ENCODE measurements at places on chromosomes 1 and 21. TPM values are rescaled to one million over a fixed set of nuclear protein-coding genes. Genes with fewer than 3 reads are reported as not detected.
A peak's percentile ranks its signal among the peaks of the same experiment; 100 is the strongest.

Gene C8A
- total RNA-seq: not detected

Gene SIM2
- not detected for total RNA-seq

Gene RYR2
- 0.05 TPM for total RNA-seq

Gene SPATA46
- not detected for total RNA-seq

Gene FCRL1
- total RNA-seq: not detected

Gene KCNE2
- total RNA-seq: not detected

Gene LAMB3
- total RNA-seq: 0.38 TPM

Gene WDR64
- total RNA-seq: 0.13 TPM

Gene RASSF5
- total RNA-seq: 216 TPM

Gene GSTM4
- total RNA-seq: 3.7 TPM

Gene PROX1
- total RNA-seq: 0.13 TPM

Gene CRNN
- not detected for total RNA-seq

Gene KRTAP19-1
- not detected for total RNA-seq

Gene S100A2
- 1.2 TPM for total RNA-seq

Gene OR6K3
- not detected for total RNA-seq

Gene GPA33
- 0.45 TPM for total RNA-seq

Gene OR1C1
- total RNA-seq: not detected

DNA sequence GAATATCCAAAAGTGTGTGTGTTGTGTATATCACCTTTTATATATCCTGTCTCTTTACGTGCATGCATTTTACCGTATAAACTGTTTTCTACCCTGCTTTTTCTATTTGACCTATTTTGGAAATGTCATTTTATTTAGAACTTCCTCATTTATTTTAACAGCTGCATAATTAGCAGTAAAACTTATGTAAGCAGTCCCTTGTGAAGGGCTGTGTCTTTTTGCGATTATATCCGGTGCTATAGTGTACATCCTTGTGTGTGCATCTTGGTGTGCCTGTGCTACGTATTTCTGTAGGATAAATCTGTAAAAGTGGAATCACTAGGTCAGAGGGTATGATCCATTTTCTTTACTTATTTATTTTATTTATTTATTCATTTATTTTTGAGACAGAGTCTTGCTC lies 7.2 kb downstream of the LGALS8 start:
- DNase-seq: no peak

DNA sequence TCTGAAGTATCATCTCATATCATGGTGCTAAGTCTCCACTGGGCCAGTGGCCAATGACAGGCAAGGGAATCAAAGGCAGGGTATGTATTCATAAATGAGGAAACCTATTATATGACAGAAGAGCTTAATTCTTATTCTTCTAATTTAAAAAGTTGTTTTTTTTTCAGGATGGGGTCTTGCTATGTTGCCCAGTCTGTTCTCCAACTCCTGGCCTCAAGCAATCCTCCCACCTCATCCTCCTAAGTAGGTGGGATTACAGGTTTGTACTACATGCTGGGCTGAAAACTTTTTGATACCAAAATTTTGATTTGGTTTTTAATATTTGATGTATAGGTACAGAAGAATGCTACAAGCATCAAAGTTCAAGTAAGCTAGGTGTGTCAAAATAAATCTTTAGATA lies 35.0 kb downstream of the ATP8B2 start:
- DNase-seq: no peak

GRCh38 chr1:84836145-84836544 lies 56.9 kb downstream of the LPAR3 start:
- no peak for DNase-seq

- DNase-seq: no peak
Observed at GRCh38 chr21:29827236-29827635, 112.6 kb downstream of the GRIK1 start.

GRCh38 chr1:150476754-150477153 lies 10.5 kb upstream of the TARS2 start:
- no peak for DNase-seq

GRCh38 chr1:56150441-56151215 lies 428.7 kb downstream of the PLPP3 start:
- DNase-seq: no peak

GRCh38 chr1:85484264-85484663 lies 19.3 kb upstream of the DDAH1 start:
- no peak for DNase-seq

- no peak for DNase-seq
Observed at GRCh38 chr1:5885471-5886139, 106.6 kb downstream of the NPHP4 start.

- DNase-seq: no peak
Observed at GRCh38 chr1:173916667-173917066, 460 bp downstream of the SERPINC1 start.

GRCh38 chr1:206590025-206590758 lies 22.1 kb downstream of the EIF2D start:
- DNase-seq: peak; percentile 59

DNA sequence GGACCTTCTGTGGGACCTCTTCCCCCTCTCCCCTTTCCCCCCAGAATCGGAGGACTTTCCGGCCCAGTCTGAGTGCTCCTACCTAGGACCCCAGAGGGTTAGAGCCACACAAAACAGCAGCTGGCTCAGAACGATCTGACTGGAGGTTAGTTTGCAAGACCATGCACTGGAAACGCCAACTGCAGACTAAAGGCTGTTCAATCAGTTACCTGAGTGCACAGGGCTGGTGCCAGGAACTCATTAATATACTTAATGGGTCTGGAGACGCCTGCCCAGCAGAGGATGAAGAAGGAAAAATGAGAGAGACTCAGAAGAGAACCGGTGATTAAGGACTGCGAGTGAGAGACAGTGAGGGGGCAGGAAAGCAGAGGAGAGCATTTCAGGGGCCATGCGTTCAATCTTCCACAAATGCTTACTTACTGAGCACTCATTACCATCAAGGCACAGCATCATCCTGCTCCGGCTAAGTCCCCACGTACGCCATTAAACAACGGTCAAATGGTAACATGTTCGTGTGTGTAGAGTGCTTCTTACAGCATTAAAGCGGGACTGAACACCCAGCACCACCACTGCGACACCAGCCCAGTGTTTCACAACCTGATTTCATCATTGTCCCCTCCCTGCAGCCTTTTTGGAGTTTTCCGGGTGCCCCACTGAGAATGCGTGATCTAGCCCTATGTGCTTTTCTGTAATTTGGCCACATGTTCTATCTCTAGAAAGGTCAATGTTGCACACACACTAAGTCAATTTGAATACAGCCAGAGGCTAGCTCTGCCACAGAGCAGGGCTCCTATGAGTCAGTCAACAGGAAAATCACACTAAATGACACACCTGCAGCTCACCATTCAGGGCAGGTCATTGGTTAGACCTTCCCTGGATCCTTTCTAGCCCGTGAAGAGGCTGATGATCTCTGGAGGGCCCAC lies 7.6 kb downstream of the ENO1 start:
- no peak for DNase-seq

DNA sequence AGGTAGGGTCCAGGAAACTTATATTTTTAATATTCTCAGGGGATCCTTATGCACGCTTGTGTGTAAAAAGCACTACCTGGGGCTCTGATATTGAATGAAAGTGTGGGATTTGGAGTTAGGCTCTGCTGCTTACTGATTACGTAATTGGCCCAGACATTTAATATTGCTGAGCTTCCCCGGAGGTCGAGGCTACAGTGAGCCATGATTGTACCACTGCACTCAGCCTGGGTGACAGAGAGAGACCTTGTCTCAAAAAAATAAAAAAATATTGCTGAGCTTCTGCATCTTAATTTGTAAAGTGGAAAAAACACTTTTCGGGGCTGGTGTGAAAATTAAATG lies 62.2 kb upstream of the KIF26B start:
- no peak for DNase-seq

- no peak for DNase-seq
Observed at GRCh38 chr1:203197625-203198024, 11.1 kb upstream of the CHI3L1 start.

- DNase-seq: no peak
Observed at GRCh38 chr1:40556121-40556520, 24.7 kb downstream of the ZNF684 start.

- peak; percentile 59 for DNase-seq
Observed at GRCh38 chr1:167627865-167628641, 2.0 kb upstream of the RCSD1 start.

DNA sequence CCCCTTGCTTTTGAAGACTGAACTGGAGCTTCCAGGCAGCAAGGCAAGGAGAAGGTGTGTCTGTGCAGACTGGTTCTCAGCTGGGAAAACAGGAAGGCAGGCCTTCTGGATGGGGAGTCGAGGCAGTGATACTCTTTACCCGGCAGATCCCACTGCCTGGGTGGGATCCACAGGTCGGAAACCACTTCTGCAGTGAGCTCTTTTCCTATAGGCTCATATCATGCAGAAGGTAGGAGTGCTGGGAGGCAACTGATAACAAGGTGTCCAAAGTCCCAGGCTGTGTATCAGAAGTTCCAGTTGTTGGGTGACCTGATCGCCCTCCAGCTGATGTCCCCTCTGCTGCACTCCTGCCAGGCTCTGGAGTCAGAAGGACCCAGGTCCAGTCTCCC lies 17.1 kb downstream of the ACOT11 start:
- no peak for DNase-seq

- no peak for DNase-seq
Observed at GRCh38 chr1:94327001-94327690, 89.8 kb upstream of the ARHGAP29 start.

GRCh38 chr1:160522622-160523345 lies at the start of gene SLAMF6:
SLAMF6 (minus strand) TSS chr1:160523255; CDS start chr1:160523192, 63 bp downstream.
- peak; percentile 43 for DNase-seq

DNA sequence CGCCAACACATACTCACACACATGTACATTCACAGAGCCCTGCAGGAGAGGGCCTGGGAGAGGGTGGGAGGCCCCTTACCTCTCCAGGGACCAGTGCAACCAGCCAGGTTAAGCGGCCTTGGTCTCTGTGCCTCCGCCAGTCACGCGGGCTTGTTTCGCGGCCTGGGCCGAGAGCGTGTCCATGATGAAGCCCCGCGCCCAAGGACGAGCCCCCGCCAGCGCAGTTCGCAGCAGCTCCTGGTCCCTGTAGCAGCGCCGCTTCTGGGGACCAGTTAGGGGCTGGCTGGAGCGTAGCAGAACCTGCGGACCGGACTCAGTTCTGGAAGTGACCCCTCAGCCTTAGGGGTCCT lies 7.3 kb upstream of the FAM167B start:
- DNase-seq: no peak

DNA sequence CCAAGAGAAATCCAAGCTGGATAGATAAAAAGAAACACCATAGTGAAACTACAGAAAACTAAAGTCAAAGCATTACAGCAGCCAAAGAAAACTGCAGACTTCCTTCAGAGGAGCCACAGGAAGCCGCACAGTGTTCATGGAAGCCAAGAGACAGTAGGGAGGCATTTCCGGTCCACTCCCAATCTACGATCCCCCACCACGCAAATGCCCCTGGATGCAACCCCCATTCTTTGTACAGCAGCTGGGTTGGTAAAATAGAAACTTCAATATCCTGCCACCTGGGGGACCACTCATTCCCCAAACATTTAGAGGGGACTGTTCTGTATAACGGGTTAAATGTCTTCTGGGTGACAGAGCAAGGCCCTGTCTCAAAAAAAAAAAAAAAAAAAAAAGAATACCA lies 43.9 kb upstream of the TSPEAR start:
- DNase-seq: no peak

DNA sequence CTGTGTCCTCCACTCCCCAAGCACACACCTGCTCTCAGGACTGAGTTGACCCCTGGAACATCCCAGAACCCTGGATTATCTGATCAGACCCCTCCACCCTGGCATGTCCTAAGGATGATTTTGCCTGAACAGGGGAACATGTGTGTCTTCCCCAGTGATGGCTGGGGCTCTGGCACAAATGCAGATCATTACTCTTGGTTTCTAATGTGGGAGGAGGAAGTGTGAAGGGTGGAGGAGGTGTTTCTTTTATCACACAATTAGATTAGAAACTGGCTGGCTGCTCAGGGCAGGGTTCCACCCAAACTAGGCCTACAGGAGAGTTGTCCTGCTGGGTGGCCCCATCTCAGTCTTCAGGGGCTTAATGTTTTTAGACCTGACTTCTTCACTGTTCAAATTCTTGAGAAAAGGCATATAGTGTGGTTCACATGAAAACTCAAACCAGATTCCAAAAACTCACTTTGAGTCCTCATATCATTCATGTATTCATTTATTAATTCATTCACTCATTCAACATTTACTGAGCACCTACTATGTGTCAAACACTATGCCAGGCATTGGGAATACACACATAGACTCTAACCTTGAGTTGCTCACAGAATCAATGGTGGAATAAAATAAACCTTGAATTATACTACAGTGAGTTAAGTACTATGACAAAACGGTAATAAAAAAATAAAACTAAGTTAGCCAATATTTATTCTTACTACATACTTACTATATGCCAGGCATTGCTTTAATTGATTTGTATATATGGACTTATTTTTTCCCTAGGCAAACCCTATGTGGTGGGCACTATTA lies 221.8 kb upstream of the JUN start:
- DNase-seq: no peak

DNA sequence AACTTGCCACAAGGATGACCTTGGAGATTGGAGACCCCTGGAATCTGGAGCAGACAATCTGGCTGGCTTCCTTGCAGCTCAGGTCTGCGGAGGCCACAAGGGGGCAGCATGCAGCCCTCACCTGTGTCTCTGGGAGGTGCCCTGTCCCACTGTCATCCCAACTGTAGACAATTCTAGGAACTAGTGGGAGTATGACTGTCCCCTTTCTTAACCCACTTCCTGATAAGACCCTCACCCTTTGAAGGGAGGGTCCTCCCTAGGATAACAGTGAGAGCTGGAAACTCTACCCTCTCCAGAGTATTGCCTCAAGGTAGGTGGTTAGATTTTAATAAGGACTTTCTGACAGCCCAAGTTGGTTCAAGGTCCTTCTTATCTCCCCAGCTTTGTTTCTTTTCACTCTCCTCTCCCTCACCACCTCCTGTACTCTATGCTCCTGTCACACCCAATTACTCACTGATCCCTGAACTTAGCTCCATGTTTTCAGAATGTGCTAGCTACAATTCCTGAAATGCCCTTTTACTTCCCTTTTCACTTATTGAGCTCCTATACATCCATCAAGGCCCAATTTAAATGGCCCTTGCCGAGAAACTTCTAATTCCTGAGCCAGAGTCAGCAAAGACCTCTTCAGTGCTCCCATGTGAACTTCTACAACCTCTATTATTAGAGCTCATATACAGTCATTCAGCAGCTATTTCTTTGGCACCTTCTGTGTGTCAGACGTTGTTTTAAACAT lies 9.2 kb upstream of the KCNQ4 start:
- peak; percentile 65 for DNase-seq

DNA sequence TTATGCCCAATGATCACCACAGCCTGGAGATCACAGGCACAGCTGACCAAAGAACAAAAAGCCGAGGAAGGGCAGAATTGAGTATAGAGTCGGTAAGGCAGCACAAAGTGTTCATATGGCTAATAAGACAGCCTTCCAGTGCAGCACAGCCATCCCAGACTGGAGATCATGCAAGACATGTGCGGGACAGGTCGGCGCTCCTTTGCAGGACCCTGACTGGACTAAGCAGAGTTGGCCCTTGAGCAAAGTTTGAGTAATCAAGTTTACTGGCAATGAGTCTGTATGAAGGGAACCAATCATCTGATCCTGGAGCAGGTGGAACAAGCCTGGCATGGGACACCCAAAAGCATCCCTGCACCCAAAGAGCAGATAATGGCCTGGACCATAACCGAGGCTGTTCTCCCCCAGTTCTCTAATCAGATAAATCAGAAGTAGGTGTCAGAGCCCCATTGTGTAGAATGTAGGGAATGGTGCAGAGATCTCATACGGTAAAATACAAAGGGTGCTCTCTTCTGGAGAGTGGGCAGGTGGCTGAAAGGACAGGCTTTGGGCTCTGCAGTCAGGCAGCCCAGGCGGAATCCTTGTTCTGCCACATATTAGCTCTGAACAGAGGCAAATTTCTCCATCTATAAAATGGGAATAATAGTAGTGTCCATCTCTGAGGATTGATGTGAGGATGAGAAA lies 10.7 kb upstream of the DNASE2B start:
- DNase-seq: no peak

GRCh38 chr1:235206533-235207208 lies 45.6 kb upstream of the RBM34 start:
- DNase-seq: no peak
